ENCODE measurements at places on chromosomes 13 and 19.

- no peak for DNase-seq
These were observed 435.3 kb upstream of the HTR2A start for GRCh38 chr13:47332149-47332548.

GRCh38 chr13:29743201-29743786 is 107.1 kb downstream of the UBL3 start:
- DNase-seq, result no peak

DNA sequence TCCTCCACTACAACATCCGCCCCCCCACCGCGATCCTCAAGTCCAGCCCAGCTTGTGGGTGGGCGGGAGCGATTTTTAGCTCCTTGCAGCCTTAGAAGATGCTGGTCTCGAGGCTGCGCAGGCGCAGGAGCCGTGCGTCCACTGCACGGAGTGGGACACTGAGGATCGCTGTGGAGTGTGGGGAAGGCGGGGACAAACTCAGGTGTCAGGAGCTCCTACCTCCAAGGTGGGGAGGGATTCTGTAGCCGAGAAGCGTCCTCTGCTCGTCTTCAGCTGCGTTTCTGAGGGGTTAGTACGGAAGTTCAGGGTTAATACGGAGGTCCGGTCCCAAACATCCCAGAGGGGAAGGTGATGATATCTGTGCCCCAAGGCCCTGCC is at the start of gene RTBDN:
Gene RTBDN (minus strand): TSS at position 14 of the 378 bp plus-strand sequence. CDS start 4,600 bp downstream, outside the sequence.
- DNase-seq, result no peak

- DNase-seq, result no peak
These were observed 467 bp downstream of the LAMP1 start for GRCh38 chr13:113297370-113298042.

GRCh38 chr19:57099199-57099661 is 20.6 kb upstream of the USP29 start:
- no peak for DNase-seq

GRCh38 chr13:51041126-51041525 is 69.9 kb downstream of the C13orf42 start:
- DNase-seq, result no peak

DNA sequence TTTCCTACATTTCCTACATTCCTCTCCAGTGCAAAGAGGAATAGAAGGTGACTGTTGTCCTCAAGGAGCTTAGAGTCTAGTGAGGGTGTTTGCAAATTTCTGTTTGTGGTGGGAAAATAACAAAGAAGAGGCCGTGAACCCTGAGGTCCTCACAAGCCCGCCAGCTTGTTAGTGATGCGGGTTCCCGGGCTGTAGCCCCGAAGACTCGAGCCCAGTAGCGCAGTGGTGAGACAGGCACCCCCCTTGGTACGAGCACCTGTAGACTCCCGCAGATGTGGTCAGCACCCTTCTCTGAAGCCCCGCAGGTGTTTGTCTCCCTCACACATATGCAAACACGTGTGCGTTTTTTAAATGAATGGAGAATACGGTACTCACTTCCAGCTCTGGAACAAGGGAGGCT is 26.5 kb upstream of the SPACA7 start:
- no peak for DNase-seq

- no peak for DNase-seq
These were observed 904 bp upstream of the SIGLEC9 start for GRCh38 chr19:51123802-51124201.

DNA sequence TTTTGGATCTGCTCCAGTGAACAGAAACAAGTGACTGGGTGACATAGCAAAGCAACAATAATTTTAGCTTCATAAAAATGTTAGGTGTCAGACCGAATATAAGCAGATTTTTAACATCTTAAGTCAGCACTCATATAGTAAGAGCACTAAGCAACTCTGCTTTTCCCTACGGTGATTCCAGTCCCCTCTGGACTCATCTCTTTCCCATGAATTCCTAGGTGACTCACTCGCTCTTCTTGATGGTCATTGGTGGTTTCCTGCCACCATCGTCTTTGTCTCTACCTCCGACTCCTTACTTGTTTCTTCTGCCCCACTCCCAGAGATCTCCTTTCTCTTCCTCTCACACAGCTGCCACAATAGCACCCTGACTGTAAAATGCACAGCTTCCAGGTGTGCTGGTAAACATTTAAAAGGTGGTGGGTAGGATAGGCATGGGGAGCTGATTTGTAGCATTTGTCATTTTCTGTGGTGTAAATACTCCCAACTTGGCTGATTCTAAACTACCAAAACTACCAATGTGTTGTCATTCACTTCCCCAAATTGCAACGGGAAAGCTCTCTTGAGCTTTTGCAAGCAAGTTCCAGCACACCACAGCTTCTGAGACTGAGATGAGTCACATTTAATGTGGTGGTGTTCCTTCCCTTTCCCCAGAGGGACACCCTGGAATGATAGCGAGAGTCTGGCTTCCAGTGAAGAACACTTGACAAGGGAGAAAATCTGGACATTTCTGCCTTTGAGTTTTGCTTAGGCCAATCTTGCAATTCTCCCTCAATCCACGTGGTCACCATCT is 42.8 kb upstream of the CLDN10 start:
- no peak for DNase-seq

- DNase-seq, result no peak
These were observed 5.3 kb downstream of the PDCD2L start for GRCh38 chr19:34409189-34410164.

GRCh38 chr13:102040812-102041211 is 361.0 kb downstream of the FGF14 start:
- peak; percentile 32 for DNase-seq

GRCh38 chr13:27421101-27421871 is 3.1 kb upstream of the GTF3A start:
- no peak for DNase-seq

DNA sequence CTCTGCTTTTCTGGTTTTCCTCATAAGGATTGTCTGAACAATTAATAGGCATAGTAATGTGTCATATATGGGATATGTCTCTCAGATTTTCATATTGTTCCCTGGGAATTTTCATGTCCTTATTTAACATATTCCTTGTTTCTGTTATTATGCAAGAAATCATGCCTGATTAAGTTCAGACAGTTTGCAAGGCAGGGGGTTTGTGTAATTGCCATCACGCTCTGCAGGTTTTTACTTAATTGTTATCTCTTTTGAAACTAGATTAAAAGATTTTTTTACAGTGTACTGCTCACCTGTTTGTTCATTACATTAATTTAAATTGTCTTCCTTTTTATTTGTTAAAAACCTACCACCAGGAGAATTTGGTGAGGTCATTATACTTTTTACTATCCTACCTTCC is 1253.2 kb upstream of the PRR20A start:
- no peak for DNase-seq

DNA sequence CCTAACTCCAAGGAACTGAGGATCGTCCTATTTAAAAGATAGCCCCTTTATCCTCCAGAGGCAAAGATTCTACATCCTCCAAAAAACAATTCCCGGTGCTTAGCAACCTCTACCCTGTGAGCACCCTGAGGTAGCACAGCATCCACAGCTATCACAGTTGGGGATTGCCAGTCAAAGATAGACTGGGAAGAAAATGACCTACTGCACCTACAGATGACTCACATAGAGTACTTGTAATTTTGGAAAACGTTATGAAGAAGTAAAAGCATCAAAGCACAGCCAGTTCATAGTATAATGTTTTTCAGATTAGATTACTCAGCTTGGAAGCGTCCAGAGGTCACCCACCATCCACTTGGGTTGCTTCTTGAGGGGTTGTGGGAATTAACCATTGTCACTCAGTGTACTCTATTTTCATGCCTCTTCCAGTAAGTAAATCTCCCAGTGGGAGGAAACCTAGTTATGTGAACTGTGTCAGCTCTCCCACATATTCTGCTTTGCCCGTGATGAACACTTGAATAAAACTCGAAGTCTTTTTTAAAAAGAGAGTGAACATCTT is 8.9 kb upstream of the FAM124A start:
- no peak for DNase-seq

GRCh38 chr13:49985129-49985528 is 11.7 kb upstream of the TRIM13 start:
- DNase-seq, result no peak

DNA sequence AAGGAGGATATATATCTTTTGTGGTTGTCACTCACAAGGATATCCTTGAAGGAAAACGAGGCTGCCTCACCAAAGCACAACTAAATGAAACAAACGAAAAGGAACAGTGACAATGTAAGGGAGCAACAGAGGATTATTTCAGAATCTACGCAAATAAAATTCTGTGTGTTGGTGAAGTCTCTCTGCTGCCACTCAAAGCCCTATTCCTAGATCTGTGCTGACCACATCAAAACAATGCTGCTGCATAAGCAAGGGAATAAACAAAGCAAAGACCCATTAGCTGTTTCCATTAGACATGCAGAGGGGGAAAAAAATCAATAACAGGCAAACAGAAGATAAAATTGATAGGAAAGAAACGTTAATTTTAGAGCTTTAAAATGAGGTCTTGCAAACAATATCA is 204.4 kb downstream of the MZT1 start:
- no peak for DNase-seq

GRCh38 chr13:49287995-49288394 is 40.3 kb downstream of the CDADC1 start:
- no peak for DNase-seq

GRCh38 chr19:30670562-30671366 is 298.6 kb downstream of the ZNF536 start:
- DNase-seq, result no peak

DNA sequence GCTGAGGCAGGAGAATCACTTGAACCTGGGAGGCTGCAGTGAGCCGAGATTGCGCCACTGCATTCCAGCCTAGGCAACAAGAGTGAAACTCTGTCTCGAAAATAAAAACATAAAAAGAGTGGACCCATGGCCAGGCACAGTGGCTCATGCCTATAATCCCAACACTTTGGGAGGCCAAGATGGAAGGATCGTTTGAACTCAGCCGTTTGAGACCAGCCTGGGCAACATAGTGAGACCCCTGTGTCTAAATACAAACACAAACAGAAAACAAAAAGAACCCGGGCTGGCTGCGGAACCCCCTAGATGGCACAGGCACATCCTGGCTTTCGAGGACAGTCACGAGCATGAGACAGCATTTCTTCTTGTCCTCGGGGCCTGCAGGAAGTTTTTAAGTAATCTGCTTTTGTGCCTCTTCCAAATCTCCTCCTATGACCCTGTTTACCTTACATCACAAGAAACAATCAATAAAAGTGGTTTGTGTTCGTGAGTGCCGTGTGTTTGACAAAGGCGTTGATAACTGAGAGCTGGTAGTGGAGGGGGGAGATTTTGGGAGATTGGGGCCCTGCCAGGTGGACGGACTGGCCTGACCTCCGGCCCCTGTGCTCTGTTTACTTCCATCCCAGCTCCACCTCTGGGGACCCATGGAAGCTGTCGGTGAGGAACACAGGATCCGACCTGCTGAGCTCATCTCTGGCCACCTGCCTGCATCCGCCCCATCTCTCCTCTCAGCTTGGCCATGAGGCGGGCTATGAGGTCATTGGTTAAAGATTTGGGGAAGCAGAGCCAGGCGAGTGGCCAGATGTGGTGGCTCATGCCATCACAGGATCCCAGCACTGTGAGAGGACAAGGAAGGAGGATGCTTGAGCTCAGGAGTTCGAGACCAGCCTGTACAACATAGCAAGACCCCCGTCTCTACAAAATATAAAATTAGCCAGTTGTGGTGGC is 5.9 kb upstream of the GDF15 start:
- peak; percentile 49 for DNase-seq

DNA sequence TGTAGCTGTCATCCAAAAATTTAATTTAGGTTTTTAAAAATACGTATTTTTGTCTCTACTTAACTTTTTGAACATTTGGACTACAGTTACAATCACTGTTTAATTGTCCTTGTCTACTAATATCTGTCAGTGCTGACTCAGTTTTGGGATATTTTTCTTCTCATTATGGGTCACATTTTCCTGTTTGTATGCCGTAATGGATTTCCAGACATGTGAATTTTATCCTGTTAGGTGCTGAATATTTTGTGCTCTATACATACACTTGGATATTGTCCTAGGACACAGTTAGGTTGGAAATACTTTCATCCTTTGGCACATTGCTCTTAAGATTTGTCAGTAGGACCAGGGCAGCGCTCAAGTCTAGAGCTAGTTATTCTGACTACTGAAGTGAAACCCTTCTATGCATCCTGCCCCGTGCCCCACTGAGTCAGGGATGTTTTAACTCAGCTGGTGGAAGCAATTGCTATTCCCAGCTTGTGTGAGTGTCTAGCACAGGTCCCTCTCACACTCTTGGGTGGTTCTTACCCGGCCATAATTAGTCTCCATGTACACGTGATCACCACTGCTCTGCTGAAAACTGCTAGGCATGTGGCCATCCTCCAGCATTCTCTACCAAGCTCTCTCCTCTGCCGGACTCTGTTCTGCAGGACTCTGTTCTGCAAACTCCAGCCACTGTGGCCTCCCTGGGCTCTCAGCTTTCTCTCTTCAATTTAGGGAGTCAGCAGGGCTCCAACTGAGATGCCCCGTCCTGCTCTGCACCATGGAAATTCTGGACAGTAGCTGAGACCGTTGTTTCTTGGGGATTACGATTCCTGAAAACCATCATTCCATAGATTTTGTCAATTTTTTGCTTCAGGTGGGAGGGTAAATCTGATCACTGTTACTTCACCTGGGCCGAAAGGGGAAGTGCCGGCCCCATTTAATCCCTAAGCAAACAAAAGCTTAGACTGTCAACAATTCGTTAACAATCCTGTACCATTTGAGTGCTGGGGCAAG is 11.1 kb downstream of the PROZ start:
- DNase-seq, result peak; percentile 80

GRCh38 chr19:5031231-5032100 is 62.6 kb downstream of the KDM4B start:
- peak; percentile 19 for DNase-seq

GRCh38 chr19:4580021-4580901 is 20.8 kb upstream of the SEMA6B start:
- DNase-seq, result no peak

GRCh38 chr19:2983351-2984214 is 6.2 kb downstream of the TLE6 start:
- no peak for DNase-seq

DNA sequence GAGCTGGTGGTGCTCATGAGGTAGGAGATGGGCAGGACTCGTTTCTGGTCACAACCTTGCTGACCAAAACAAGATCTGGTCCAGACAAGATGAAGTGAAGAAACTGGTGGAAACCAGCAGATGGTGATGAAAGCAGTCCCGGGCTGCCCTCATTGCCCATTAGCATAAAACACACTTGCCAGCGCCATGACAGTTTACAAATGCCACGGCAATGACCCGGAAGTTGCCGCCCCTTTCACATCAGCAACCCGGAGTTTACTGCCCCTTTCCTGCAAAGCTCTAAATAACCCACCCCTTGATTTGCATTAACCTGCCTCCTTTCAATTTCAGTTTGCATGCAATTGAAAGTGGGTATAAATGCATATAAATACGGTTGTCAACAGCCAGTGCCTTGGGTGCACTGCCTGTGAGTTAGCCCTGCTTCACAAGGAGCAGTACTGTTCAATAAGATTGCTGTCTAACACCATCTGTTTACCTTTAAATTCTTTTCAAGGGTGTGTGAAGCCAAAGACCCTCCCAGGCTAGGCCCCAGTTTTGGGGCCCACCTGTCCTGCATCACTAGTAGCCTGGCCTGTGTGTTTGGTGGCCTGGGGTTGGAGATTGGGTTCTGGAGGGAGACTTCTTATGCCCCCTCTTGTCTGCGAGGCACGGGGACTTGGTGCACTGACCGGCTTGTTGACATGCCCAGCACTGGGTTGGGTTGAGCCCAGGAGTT is 38.8 kb downstream of the CHST8 start:
- no peak for DNase-seq

GRCh38 chr13:23440821-23441618 is 7.5 kb upstream of the SACS start:
- DNase-seq, result no peak

Data from SHP77 treated with DMSO at 0.1 percent for 48 hours (cell line).